ENCODE measurements at places on chromosomes 2 and 18.

GRCh38 chr2:130307850-130308249 is 34.8 kb upstream of the IMP4 start:
- no peak for DNase-seq

DNA sequence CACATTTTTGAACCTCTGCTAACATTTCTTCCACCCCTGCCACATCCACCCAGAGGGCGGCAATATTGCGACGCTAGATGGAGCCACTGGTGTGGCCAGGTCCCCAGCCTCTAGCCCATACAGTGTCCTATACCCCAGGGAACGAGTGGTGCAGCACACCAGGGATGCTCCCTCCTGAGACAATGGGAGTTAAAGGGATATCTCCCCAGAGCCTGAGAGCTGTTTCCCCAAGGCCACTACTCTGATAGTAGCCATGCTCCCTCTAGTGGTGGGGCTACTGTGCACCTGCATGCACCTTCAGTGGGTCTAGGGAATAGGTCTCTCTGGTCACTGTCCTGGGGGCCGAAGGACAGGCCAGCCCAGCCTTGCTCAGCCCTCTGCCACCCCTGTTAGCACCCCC is 336.4 kb upstream of the FSHR start:
- DNase-seq: peak; percentile 16

DNA sequence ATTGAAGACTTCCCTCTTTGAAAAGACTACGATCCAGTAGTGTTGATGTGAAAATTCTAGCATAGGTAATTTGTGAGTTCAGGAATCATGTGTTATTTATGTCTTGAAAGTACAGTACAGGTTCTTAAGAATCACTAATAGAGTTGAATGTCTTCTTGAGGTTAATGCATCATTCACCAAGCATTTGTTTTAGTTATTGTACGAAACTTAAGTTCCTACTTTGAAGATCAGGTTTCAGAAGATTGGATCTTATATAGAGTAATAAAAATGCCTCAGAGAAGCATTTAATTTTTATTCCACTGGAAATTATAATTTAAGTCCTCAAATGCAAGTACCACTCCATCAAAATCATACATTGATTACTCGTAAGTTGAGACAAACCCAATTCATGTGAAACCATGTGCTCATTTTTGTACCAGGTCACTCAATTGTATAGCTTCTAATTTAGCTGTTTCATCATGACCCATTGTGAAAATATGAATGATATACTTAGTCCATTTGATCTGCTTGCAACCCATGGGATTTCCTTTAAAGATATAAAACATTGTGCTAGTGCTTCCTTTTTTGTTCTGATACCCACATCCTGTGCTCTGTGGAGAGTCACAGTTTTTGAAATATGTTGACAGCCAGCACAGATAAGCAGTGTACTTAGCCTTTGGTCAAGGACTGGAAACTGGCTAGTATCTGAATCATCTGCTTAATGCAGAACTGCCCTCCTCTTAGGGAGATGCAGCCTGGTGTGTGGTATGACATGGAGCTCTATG is 22.5 kb upstream of the RAB27B start:
- peak; percentile 21 for DNase-seq

DNA sequence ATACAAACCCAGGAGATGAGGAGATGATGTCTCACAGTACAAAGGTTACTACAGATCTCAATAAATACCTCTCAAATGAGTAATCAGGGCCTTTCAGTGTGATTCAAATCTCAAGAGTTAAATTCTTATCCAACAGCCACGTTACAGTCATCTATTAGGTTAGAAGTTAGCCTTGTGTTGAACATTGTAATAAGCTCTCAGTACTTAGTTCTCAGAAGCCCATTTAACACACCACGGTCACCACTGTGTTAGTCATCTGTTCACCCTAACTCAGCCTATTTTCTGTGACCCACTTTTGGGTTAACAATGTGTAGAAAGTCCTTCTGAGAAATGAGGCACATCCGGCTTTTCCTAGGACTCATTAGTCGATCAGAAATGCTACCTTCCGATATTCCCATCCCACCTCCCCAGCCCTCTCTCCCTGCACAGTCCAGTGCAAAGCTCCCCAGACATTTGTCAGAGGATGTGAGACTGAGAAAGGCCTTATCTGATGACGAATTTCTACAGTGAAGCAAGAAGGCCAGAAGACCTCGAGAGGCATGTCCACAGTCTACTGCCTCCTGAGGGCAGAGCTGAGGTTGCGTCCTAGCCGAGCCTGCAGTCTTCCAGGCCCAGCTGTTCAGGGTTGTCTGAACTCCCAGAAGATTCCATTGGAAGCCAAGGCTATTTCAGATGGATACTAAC is 92.6 kb downstream of the ACTR2 start:
- DNase-seq: no peak

- no peak for DNase-seq
These were observed 88.4 kb upstream of the MGAT4A start for GRCh38 chr2:98819231-98819766.

GRCh38 chr18:62249478-62250097 is 62.5 kb downstream of the RELCH start:
- DNase-seq: peak; percentile 82

Data from activated CD4-positive, alpha-beta T cell treated with anti-CD3 and anti-CD28 coated beads, Interleukin-2, amount 10 ng/mL, durations not matched to agents 7 days and 5 days (primary cell).